ENCODE measurements at places on chromosomes 7 and 10.

DNA sequence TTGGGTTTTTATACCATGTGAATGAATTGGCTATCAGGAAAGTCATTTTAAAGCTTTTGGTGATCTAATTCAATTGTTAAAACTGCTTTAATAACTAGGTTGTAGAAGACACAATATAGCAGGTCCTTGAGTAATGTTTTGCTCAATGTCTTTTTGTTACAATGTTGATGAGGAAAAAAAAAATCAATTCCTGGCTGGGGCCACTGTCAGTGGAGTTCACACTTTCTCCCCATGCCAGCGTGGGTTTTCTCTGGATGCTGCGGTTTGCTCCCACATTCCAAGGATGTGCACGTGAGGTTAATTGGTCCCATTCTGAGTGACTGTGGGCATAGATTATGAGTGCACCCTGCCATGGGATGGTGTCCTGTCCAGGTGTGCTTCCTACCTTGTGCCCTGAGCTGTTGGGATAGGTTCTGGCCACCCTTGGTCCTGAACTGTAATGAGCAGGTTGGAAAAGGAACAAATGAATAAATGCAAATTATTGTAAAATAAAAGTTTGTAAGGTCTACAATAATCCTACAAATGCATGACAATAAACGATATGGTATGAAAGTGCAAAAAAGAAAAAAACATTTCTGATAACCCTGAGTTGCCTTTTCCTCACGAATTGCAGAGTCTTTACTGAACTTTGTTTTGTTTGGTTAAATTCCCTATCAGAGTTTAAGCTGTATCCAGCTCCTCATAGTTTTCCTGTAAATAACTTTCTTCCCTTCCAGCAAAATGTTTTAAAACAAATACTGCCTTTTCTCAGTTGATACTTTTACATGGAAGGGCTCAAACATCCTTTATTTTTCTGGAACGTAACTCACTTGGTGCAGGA, 62.7 kb downstream of the AKR1C4 start:
- no peak for DNase-seq

DNA sequence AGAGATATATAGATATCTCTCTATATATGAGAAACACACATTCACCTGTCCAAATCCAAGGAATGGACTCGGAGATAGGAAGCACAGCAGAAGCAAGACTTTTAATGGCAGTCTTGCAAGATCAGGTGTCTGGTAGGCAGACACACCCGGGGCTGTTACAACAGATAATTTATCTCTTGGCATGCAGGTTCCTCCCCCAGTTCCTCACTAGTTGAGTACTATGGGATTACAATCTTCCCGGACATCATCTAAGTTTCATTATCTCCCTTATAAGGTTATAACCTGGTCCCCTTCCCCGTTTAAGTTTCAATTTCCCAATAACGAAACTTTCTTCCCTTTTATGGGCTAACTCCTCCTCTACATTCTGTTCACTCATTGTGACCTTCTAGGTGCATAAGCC, 399.3 kb downstream of the PPP1R3A start:
- DNase-seq: no peak

- DNase-seq: peak; percentile 12
These were observed 117.0 kb upstream of the AMPH start for GRCh38 chr7:38748056-38748610.

DNA sequence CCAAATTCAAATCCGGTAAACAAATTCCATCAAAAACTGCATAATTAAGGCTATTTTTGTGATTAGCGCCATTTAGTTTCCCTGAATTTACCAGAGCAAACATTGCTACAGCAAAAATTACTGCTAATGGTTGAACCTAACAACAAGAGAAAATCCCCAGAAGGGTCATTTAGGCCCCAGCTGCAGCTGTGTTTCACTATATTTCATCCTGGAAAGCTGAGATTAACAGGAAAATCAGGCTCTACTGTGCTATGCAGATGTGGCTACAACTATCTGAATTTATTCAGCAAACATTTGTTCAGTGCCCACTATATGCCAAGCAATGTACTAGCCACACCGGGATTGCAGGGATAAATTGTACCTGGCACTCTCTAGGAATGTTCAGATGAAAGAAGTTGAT, 104.0 kb downstream of the PON1 start:
- no peak for DNase-seq
